ENCODE measurements at places on chromosomes 7 and 10. TPM values are rescaled to one million over a fixed set of nuclear protein-coding genes. Genes with fewer than 3 reads are reported as not detected.

- DNase-seq = no peak
Observed at GRCh38 chr7:105715528-105715927, 134.2 kb upstream of the EFCAB10 start.

DNA sequence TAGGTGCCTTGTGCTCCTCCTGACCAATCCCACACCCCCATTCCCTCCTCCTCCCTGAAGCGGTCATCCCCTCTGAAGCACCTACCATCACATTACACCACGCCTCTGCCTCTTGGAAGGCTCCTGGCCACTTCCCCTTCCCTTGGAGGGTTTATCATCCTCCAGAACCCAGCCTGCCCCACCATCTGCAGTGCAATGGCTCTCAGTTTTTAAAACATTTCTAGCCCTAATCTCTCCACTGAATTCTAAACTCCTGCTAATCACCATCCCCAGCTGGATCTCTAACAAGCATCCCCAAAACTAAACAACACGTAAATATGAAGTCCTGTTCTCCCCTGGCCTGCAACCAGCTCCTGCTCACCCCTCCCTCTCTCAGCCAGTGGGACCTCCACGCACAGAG, 70.6 kb downstream of the PIP4K2A start:
- no peak for DNase-seq

DNA sequence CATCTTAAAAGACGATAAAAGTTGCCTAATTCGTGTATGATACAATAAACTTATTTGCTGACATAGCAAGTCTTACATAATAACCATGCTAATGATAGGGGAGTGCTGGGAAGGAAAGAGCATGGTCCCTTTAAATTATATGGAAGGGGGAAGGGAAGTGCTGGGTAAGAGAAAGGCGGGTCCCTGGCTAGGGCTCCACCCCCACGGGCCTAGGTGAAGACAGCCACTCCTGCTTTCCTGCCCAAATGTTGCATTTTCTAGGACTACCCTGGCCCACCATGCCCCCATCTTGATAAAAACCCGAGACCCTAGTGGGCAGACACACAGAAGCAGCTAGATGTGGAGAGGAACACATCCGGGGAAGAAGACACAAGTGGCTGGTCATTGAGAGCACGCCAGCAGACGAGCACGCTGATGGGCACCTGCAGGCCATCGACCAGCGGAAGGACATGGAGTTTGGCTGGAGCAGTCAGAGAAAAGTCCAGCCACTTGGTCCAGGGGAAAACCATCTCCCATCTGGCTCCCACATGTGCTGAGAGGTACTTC, 328.7 kb downstream of the ARL4A start:
- DNase-seq = no peak

DNA sequence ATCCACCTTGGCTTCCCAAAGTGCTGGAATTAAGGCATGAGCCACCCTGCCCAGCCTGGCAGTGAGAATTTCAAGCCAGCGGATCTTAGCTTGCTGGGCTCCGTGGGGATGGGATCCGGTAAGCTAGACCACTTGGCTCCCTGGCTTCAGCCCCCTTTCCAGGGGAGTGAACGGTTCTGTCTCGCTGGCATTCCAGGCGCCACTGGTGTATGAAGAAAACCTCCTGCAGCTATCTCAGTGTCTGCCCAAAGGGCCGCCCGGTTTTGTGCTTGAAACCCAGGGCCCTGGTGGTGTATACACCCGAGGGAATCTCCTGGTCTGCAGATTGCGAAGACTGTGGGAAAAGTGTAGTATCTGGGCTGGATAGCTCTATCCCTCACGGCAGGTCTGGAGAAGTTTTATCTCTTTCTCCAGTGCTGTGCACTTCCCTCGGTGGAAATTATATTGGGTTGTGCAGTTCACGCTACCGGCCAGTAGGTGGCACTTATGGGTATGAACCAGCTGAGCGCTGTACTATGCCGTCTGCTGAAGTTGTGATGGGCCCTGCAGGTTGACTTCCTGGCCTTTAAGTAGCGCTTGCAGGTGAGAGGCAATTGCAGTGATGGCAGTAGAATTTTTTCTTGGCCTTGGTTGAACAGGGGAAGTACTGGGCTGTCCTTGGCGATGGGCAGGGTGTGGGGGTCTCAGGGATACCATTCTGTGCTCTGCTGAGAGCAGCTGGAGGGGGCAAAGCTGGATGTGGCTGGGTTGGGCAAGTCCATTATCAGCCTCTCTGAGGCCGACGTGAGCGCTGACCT, 138.0 kb upstream of the MTPN start:
- DNase-seq = peak; percentile 47

GRCh38 chr10:50360077-50360850, 108.9 kb upstream of the ASAH2 start:
- DNase-seq = no peak

DNA sequence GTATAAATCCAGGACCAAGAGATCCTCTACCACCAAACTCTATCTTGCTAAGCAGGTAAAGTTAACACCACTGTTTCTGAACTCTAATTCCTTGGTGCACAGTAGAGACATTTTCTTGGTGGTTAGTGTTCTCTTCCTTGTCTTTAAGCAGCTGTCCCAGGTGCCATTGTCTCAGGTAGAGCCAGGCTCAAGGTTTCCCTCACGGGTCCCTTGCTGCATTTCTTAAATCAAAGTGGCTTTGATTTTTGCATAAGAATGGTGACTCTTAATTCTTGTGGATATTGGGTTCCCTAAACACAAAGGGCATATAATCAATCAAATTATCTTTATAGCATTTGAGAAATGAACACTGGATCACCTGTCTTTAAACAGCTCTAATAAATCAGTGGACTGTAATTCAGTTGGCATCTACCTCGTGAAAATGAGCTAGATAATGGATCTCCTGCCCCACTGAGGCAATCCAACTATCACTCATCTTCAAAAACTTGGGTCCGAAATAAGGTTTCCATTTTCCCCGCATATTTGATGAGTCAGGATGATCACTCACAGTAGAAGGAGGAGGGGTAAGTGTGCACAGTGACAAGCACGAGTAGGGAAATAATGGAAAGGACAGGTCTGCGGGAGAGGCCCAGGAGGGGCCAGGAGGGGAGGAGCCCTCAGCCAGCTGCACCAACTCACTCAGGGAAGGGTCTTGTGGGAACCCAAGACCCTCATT, 2.4 kb downstream of the ABCC2 start:
- peak; percentile 31 for DNase-seq

DNA sequence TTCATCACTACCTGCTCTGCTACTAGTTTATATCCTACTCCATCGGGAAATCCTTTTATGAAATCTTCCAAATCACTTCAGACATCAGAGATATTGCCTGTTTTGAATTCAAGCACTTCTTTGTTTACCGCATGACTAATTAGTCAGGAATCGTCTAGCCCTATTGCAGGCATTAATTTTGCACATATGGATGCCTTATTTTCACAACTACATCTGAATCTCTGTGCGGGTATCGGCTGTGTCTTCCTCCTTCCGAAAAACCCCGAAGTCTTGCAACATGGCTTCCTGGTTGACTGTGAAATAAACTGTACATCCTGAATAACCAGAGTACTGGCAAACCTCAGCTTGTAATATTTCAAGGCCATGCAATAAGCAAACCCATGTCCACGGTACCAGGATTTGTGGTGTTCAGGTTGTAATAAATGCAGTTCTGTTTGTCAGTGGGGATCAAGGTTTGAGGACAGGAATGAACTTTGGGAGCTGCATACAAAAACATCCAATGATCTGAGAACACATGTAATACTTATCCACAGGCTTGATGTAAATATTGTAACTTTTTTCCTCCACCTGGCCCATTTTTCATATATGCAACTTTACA, 642.1 kb downstream of the PARD3 start:
- no peak for DNase-seq

- DNase-seq = no peak
Observed at GRCh38 chr10:16570731-16571130, 49.1 kb upstream of the C1QL3 start.

DNA sequence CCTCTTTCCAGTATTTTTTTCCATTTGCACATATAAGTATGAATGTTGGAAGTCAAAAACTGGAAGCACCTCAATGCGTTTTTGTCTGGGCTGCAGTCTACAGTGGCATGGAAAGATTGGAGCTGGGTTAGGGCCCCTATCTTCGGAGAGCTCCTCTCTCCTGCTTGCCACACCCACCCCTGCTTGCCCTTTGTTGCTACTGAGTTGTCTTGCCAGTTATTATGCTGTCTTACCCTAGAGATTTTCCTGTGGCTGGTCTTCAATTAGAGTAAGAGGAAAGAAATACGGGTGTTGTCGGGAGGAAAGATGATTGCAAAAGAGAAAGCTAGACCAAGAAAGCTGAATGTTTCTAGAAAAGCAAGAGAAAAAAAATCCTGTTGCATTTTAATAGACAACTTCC, 228.9 kb upstream of the CELF2 start:
- no peak for DNase-seq

DNA sequence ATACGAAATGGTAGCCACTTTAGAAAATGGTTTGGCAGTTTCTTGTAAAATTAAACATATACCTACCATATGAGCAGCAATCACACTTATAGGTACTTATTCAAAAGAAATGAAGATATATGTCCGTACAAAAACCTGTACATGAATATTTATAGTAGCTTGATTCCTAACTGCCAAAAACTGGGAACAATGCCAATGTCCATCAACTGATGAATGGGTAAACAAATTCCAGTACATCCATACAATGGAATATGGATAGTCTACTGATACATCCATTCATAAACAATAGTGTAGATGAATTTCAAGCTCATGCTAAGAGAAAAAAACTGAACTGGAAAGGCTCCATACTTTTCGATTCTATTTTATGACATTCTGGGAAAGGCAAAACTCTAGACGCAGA, 68.5 kb downstream of the AGK start:
- DNase-seq = no peak

GRCh38 chr10:70889291-70889690, 926 bp upstream of the PCBD1 start:
- DNase-seq = no peak

DNA sequence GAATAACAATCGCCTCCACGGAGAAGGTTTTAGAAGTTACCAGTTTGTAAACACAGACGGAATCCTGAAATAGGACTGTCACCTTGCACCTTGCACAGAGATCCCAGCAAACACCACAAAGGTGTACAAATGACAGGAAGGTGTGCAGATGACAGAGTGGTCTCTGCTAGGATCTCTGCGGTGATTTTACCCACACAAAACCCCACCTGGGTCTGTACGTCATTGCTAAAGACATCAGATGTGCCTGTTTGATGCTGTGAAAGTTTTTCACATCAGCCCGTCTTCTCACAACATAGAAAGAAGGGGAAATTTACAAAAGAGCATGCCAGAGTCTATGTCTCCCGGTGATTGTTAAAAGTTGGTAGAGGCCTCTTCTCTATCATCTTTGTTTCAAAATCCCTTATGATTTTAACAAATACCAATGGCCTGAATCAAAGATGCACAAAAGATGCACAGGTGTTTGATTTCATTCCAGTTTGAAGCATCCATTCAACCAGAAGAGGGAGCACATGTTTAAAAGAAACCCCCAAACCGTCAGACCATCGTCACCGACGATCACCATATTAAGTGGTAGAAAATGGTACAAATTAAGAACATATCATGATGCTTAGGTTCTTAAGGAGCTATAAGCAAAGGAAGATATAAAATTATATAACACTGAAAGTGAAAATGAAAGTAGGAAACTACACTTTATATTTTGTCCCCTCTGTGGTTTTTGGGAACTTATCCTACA, 576.5 kb downstream of the PTPRN2 start:
- no peak for DNase-seq

DNA sequence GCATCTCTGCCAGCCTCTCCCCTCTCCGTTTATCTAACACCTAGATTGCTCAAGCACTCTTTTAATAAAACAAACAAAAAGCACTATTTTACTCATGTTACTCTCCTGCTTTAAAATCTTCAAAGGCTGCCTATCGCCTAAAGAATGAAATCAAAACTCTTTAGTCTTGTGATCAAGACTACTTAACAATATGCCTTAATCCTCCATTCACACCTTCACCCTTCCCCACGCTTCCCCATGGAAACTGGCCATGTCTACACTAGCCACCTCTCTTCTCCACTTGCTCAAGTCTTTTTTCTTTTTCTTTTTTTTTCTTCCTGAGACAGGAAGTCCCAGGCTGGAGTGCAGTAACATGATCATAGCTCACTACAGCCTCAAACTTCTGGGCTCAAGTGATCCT, 47.8 kb upstream of the TMEM213 start:
- peak; percentile 32 for DNase-seq

DNA sequence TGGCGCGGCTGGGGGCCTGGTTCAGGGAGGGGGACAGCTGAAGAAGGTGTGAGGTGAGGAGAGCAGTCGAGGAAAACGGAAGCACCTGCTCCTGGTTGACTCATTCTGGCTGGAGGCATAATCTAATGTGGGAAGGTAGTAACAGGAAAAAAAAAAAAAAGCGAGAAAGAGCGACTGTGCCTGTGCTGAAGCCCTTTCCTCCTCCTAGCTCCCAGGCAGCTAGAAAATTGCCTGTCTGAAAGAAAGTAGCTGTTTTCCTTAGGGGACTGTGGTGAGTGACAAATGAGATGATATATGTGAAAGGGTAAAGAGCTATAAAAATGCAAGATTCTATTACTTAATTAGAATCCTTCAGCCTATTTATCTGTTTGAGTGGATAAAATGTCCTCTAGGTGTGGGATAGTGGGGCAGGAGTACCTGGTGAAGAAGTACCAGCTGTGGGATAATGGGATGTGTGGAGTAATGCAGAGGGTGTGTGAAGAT, 4.9 kb upstream of the MEST start:
- DNase-seq = no peak

DNA sequence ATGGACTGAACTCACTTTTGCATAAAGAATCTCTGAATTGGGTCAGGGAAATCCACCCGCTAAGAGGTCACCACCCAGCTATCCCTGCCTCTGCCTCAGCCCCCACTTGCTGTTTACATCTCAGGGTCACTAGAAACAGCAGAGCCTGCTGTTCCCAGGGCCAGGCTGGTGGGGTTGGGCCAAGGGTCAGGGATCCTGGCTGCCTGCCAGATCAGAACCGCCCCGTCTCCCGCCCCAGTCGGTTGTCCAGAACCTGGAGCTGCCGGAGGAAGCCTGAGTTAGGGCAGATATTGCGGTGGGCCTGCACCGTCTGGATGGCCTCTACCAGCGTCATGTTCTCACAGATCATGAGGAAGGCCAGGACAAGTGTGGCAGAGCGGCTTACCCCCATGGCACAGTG, 17.0 kb upstream of the SAMD8 start:
- no peak for DNase-seq

DNA sequence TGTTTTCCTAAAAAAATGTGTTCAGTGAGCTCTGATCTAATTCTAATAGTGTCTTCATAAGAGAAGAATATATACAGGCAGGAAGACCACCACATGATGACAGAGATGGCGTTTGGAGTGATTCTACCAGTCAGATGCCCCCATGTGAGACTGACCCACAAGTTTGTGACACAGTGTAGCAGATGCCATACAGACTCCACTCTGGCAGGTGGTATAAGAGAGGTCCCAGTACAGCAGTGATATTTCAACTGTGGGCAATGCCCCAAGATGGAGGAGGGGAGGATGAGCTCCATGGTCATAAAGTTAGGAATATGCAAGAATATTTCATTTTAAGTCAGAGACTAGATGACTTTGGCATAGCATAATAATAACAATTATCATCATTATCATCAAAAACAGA, 1022.6 kb downstream of the KCNMA1 start:
- DNase-seq = no peak

The CDHR1 gene
- total RNA-seq = not detected

The SLIT1 gene
- total RNA-seq = not detected

The PRSS1 gene
- total RNA-seq = not detected

The ANLN gene
- 133 TPM for total RNA-seq

The ZNF777 gene
- 12.3 TPM for total RNA-seq

The GDF2 gene
- not detected for total RNA-seq

The LMOD2 gene
- total RNA-seq = not detected

All from HT1080 (cell line).